ENCODE measurements at places on chromosomes 3 and 15.
A peak's percentile ranks its signal among the peaks of the same experiment; 100 is the strongest.

DNA sequence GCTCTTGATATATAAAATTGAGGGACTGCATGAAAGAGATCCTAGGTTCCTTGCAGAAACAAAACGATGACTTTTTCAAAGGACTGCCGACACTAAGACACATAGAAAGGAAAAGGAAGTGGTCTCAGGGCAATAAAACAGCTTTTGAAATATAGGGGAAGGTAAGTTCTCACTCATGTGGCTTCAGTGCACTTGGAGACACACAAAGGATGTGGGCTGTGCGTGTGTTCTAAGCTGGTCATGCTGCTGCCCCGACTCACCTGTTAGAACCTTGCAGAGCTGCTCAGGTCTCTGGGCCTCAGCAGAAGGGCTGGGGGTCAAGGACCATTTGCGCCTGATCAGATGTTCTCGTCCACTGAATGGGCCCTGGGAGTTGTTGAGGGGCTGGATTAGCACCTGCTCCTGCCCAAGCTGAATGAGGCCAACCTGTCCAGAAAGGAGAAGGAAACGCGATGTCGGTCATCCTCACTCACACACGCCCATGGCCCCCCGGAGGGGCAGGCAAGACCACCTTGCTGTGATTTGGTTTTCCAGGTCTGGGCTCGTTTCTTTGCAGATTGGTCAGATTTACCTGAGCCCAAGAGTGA, 11.1 kb downstream of the ADAMTS17 start:
- DNase-seq, result no peak

DNA sequence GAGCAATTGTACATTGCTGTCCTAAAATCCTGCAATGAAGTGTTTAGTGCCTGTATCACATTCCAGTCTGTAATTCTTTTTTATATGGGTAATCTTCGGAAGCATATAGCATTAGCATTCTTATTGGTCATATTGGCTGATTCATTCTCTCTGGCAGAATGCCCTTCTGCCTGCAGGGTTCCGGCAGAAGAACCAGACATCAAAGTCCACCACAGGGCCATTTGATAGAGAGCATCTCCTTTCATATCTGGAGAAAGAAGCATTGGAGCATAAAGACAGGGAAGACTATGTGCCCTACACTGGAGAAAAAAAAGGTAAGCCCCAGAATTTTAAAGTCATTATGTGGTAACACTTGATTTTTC, 39.6 kb downstream of the TMOD3 start:
- DNase-seq, result no peak

- no peak for DNase-seq
These were observed 37.8 kb downstream of the CEMIP start for GRCh38 chr15:80816936-80817335.

DNA sequence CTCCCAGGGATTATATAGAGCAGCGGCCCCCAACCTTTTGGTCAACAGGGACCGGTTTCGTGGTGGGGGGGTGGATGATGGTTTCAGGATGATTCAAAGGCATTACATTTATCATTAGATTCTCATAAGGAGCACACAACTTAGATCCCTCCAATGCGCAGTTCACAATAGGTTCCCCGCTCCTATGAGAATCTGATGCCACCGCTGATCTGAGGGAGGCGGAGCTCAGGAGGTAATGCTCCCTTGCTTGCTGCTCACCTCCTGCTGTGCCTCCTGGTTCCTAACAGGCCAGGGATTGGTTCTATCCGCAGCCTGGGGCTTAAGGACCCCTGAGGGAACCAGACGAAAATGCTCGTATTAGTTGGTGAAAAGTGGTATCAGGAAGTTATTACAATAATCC, 1.3 kb upstream of the HACD2 start:
- peak; percentile 18 for DNase-seq

DNA sequence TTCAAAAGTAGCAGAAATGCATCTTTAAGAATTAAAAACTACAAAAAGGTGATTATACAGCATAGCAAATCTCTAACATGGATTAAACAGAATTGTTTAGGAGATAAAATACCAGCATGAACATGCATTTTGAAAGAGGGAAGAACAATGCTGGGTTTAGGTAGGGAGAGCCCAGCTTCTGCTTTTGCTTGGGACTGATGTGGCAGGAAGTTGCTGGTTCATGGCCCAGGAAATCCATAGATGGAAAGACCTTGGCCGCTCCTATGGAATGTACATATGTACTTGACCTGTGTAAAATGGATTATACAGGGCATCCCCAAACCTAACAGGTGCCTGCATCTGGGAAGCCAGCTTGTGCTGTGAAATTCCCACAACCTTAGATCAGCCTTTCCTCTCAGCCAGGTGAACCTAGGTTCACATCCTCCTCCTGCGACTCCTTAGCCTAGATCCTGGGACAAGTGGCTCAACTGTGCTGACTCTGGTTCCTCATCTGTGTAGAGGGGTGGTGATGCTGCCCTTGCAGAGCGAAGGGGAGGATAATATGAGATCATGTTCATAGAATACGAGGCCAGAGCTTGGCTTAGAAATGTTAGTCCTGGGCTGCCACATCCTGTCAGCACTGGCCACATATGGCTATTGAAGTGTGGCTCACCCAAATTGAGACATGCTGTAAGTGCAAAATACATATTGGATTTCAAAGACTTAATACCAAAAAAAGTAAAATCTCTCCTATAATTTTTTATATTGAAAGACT, 47.0 kb upstream of the PLXNA1 start:
- no peak for DNase-seq

DNA sequence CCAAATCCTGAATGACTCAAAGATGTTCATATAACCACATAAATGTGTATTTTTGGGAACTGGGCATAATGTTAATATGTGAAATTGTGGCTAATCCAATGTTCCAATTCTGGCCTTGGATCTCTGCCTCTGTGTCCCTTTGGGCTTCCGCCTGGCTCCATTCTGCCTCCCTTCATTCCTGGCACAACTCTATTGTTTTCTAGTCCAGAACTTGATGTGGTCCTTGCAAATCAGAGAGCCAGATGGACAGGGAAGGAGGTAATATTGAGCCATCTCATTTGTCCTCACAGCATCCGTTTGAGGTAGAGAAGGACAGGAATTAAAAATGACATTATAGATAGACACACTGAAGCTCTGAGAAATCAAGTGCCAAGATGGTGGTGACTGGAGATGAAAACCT, 355.7 kb upstream of the TBL1XR1 start:
- DNase-seq, result no peak

- no peak for DNase-seq
These were observed 1.6 kb upstream of the PLOD2 start for GRCh38 chr3:146162561-146162960.

DNA sequence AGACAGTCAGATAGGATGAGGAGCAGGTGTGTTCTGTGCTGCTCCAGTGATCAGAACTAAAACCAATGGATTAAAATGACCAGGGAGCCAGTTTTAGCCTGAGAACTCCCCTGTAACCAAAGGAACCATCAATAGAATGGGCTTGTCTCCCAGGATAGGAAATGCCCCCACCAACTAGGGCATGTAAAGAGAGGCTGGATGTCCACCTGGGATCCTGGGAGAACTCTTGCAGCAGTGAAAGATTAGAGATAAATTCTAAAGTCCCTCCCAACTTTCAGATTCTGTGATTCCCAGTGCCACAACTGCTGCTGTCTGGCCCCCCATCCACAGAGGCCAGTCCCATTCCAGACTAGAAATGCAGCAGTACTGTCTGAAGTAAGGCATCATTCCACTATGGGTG, 33.8 kb downstream of the HDC start:
- no peak for DNase-seq

DNA sequence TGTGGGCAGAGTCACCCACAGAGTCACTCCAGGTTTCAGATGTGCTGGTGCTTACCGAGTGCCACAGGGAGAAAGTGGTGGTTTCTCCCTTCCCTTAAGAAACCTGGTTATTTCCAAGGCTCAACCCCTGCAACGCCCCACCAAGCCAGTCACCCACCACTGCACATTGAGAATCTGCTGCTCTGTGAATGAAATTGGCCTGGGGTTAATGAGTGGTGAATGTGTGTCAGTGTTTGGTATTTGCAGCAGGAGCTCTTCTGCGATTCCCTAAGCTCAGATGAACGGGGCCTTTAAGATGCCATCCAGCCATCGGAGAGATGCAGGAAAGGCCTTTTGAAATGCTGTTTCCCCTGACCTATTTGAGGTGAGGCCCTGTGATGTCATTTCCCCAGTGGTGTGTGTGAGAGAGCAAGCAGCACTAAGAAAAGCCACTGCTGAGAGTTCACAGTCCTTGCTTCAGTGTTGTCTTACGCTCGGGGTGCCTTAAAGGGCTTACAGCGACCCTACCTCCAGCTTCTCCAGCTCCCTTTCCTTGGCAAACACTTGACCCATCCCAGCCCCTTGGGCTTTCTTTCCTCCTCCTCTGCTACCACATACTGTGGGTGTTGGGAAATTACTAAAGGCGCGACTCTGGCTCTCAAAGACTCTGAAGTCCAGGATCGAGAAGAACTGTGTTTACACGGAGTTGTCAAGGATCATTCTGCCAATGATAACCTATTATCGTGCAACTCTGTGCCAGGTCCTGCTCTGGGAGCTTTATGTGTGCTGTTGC, 68.9 kb downstream of the SMAD3 start:
- peak; percentile 51 for DNase-seq

DNA sequence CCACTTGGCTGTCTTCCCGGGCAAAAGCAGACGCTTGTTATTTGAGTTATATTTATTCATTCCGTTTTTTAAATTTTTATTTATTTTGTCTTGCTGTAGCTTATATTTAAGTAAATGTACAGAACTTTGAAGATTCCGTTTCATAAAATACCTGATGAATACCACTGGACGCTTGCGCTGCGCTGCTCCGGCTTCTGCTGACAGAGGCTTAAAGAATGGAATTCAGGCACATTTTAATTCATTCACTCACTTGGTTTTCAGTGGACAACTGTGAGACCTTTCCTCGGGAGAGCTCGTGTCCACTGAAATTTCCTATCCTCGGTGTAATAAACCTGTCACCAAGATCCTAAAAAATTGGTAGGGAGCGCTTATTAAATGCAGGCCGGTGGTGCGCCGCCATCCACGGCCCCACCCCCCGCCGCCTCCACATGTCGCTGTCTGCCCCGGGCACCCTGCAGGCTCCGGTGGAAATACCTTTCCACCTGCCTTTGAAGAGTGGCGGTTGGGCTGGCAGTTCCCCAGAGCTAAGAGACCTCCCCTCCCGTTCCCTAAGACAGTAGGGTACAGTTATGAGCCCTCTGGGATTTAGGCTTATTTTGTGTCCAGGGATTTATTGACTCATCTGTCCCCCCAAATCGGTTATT, 62.5 kb upstream of the UBE2E1 start:
- no peak for DNase-seq

DNA sequence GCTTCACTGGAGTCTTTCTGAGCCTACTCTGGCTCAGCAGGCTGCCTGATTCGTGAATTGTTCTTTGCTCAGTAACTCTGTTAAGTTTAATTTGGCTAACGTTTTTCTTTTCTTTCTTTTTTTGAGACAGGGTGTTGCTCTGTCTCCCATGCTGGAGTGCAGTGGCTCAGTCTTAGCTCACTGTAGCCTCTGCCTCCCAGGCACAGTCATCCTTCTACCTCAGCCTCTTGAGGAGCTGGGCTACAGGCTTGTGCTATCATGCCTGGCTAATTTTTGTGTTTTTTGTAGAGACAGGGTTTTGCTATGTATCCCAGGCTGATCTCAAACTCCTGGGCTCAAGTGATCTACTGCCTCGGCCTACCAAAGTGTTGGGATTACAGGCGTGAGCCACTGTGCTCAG, 165.0 kb downstream of the PEX5L start:
- DNase-seq, result no peak

GRCh38 chr15:60379525-60380274, 18.1 kb downstream of the ANXA2 start:
- DNase-seq, result no peak

- DNase-seq, result no peak
These were observed 38.9 kb downstream of the ANO10 start for GRCh38 chr3:43582866-43583265.

DNA sequence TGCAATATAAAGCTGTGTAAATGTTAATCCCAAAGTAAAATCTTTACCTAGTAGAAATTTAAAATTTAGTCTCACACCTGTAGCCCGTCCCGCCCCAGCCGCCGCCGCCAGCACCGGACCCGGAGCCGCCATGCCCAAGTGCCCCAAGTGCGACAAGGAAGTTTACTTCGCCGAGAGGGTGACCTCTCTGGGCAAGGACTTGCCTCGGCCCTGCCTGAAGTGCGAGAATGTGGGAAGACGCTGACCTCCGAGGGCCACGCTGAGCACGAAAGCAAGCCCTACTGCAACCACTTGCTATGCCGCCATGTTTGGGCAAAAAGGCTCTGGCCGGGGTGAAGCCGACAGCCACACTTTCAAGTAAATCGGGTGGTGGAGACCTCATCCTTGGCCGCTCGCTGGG, 22.1 kb upstream of the TOP2B start:
- no peak for DNase-seq

DNA sequence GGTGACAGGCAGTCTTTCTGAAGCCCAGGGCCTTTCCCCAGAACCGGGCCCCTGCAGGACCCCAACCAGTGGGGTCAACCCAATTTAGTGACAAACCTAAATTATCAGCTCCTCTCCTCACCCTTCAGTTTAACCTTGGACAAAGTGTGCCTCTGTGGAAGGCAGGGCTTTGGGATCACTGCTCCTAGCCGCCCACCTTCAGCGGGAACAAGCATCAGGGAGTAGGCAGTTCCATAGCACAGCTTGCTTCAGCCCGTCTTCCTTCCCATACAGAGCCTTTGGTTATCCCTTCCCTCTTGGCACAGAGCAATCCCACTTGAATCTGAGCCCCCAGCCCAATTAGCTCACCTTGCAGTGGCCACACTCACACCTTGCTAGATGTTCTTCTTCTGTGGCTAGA, 5.3 kb upstream of the AP3B2 start:
- no peak for DNase-seq

GRCh38 chr15:92772626-92773244, 117.2 kb upstream of the FAM174B start:
- DNase-seq, result no peak

GRCh38 chr15:67707520-67708283, 117.6 kb upstream of the SKOR1 start:
- DNase-seq, result no peak

- DNase-seq, result no peak
These were observed 381.3 kb downstream of the TIGIT start for GRCh38 chr3:114675104-114675503.

DNA sequence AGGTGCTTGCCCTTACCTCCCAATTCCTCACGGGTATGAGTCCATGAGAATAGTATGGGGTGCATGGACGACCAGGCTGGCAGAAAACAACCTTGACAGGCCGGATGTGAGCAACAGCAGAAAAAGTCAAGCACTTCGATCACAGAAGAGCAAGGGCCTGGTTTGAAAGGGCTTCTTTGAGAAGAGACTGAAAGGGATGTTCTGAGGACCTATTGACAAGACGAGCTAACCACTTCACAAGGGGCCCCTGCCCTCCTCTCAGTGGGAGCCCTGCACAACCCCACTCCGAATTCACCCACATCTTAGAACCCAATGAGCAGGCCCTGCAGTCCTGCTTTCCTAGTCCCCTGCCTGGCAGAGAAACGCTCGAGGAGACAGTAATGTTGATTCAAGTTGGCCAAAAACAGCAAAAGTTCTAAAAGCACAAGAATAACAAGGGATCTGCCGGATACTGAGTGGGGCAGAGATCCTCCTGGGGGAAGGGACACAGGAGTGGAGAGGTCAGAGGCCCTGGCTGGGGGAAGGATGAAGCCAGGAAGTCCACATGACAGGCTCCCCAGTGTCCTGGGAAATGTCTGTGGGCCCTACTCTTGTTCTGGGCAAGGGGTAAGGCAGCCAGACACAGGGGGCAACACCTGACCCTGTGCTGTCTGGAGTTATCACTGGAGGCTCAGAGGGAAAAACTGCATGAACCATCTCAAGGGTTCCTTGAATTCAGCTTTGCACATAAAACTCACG, 14.8 kb upstream of the CX3CR1 start:
- DNase-seq, result no peak
